ENCODE measurements at places on chromosomes 12 and 14.

DNA sequence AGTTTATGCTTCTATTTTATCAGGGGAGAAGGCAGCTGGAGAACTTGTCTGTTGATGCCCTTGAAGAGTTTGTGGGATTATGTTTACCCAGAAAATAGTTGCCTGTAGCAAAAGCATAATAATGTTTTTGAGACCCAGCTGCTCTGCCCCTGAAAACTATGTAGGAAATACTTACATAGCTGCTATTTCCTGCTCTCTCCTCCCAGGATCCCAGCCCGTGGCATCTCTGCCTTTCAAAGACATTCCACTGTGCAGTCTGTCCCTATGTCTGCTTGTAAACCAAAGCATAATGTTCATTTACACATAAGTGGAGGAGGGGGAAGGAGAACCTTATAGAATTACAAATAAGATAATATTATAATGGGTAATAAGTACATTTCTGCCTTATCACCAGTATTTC is 198.7 kb downstream of the SYT1 start:
- DNase-seq, result no peak

DNA sequence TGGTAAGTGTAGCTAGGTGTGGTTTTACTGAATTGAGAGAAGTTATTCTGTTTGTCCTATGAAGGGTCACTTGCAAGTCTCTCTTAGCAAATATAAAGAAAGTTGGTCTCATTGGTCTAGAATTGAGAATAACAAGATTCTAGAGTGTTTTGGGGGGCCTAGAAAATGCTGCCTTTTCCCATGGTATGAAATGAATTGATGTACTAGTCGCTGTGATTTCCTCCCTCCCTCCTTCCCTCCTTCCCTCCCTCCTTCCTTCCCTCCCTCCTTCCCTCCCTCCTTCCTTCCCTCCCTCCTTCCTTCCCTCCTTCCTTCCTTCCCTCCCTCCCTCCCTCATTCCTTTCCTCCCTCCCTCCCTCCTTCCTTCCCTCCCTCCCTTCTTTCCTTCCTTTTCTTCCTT is 166.7 kb upstream of the RGS6 start:
- no peak for DNase-seq

DNA sequence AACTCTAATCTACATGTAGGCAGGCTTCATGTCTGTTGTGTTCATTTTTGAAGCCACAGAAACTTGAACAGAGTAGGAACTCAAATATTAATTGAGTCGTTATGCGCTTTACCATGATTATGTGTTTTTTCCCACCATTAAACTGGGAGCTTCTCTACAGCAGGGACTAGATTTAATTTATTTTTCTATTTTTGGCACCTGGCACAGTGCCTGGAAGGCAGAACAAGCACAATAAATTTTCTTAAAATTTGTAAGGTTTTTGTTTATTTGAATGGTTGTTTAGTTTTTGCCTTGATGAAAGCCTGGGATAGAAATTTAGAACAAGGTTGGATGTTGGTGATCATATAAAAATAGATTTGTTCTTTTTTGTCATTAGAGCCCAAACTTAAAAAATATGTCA is 221.7 kb upstream of the PLEKHG7 start:
- no peak for DNase-seq

GRCh38 chr12:6226002-6226678 is 25.9 kb downstream of the CD9 start:
- no peak for DNase-seq

DNA sequence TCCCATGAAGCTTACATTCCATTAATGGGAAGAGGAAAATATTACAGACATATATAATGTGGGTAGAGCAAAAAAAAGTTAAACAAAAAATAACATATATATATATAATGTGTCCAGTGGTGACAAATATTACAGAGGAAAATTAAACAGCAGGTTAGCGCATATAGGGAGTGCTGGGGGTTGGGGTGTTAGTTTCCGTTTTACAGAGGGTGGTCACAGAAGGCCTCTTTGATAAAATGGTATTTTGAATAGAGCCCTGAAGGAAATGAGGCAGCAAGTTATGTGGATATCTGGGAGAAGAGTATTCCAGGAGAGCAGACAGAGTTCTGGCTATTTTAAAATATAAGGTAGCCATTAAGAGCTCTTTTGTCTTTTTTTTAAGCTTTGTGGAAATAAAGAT is 73.2 kb downstream of the DCAF5 start:
- no peak for DNase-seq

DNA sequence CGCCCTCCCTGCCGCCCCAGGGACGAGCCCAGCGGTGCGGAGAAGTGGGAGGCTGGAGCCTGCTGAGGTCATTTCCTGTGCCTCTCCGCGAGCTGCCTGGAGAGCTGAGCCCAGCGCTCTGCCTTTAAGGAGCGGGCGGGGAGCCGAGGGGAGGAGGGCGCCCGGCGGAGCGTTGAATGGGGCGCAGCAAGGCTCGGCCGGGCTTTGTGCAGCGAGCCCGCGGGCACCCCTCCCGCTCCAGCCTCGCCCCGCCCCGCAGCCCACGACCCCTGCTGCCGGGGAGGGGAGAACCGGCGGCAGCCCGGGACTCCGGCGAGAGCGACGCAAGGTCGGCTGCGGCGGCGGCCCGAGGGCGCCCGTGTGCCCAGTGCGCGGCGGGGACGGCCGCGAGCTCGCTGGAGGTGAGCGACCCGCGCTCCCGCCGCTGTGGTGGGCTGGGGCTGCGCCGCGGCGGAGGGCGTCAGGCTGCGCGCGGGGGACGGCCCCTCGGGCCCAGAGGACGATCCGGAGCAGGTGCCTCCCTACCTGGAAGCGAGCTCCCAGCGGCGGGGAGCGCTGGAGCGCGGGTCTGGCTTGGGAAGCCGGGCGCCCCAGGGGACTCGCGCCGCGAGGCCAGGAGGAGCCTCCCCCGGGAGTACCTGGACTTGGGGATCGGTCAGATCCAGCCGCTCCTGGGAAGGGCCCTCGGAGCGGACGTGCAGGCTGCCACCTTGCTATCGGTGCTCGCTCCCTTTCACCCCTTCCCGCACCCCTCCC is at the start of gene PLEKHH1:
Gene PLEKHH1 (plus strand): TSS at position 293 of the 756 bp plus-strand sequence. CDS start 8,578 bp downstream, outside the sequence.
- DNase-seq, result peak; percentile 71

DNA sequence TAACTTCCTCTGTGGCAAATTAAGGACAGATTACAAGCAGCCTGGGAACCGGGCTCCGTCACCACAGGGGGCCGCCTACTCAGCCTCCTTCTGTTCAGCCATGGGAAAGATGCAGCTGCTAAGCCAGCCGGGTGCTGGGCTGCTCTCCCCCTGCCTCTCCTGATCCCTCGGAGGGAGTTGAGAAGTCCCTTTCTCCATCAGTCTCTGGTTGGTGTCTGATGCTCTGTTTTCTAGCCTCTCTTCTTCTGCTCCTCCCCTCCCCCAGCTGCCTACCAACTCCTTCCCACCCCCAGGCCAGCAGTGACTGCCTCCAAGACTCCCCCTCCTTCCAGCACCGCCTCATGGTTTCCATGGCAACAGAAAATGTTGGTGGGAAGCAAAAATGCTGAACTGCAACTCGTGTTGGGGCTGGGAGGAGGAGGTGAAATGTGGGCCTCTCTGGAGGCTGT is 486.7 kb downstream of the APAF1 start:
- no peak for DNase-seq

All from NCI-H1092 treated with DMSO at 0.1 percent for 48 hours (cell line).